Activated CD8-positive, alpha-beta memory T cell treated with anti-CD3 and anti-CD28 coated beads for 1 hour (primary cell): ENCODE measurements at places on chromosomes 5 and 9.

GRCh38 chr9:117574099-117574498, 130.1 kb upstream of the TLR4 start:
- no peak for DNase-seq

GRCh38 chr9:135712613-135713295, 10.8 kb downstream of the KCNT1 start:
- no peak for DNase-seq

- DNase-seq = no peak
Measured at GRCh38 chr9:72917892-72918509, 34.9 kb downstream of the ALDH1A1 start.

DNA sequence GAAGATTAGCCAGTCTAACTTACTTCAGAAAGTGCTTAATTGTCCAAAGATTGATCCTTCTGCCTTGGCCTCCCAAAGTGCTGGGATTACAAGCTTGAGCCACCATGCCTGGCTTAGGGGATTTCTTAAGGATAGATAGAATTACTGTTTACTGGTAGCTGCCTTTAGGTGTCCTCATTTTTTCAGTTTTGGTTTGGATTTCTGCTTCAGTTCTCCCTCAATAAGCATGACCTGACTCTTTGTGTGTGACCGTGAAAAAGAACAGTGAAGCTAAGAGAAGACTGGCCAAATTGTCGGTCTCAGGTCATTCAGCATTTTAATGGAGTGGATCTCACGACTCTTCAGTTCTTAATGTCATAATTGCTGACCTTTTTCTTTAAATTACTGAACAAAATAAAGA, 22.9 kb upstream of the CMYA5 start:
- DNase-seq = no peak
